Dermis microvascular lymphatic vessel endothelial cell (primary cell): ENCODE measurements at places on chromosomes 5 and 9. TPM values are rescaled to one million over a fixed set of nuclear protein-coding genes. Genes with fewer than 3 reads are reported as not detected.

The PTTG1 gene
- 47.0 and 102 TPM in 2 replicates for total RNA-seq

DNA sequence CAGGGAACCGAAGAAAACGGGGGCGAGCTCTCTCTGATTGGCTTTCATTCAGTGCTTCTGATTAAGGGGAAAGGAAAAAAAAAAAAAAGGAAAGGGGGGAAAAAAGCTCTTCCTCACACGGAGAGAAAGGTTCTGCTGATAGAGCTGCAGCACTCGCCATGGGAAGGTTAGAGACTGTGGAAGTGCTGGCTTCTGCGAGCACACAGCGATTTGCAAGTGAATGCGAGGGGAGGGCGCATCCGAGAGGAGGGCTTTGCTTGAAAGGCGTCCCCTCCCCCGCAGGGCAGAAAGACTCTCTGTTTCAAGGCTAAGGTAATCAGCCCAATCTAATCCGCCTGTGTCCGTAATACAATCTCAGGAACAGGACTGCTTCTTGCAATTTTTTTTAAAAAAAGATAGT is at the start of gene CDH10:
CDH10 (minus strand) TSS at position 218 of the 400 bp plus-strand sequence. CDS start 51,488 bp downstream, outside the sequence.
- DNase-seq = no peak

The ROPN1L gene
- total RNA-seq = 1.6 and 2.2 TPM in 2 replicates

The PCDHGC3 gene
- 12.3 and 15.6 TPM in 2 replicates for total RNA-seq

GRCh38 chr5:172274951-172275753 is 8.4 kb downstream of the UBTD2 start:
- DNase-seq = peak; percentile 3

The ABLIM3 gene
- total RNA-seq = 19.5 and 36.5 TPM in 2 replicates

- no peak for DNase-seq
Observed at GRCh38 chr9:13437866-13438265, 158.4 kb upstream of the MPDZ start.

- no peak for DNase-seq
Observed at GRCh38 chr5:36530215-36530614, 76.2 kb upstream of the SLC1A3 start.
